ENCODE measurements at places on chromosomes 12 and 14. TPM values are rescaled to one million over a fixed set of nuclear protein-coding genes. Genes with fewer than 3 reads are reported as not detected.

- DNase-seq = no peak
These were observed 1.7 kb upstream of the KLRG1 start for GRCh38 chr12:8987685-8988084.

- DNase-seq = no peak
These were observed 834.9 kb downstream of the RPS29 start for GRCh38 chr14:48751293-48751692.

DNA sequence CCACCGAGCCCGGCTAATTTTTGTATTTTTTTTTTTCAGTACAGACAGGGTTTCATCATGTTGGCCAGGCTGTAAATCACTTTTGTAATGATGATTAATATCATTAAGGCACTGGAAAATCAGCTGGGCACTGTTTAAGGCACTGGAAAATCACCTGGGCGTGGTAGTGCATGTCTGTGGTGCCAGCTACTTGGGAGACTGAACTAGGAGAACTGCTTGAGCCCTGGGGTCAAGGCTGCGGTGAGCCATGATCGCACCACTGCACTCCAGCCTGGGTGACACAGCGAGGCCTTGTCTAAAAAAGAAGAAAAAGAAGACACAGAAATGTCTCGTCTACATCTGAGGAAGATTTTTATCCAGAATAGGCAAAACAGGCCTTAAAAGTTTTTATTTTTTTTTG is 12.7 kb downstream of the SLC11A2 start:
- no peak for DNase-seq

The OR4E2 gene
- not detected for total RNA-seq

The GLT1D1 gene
- not detected for total RNA-seq

The PACS2 gene
- total RNA-seq = 38.5 TPM
